Liver (tissue), 10 donors: ENCODE measurements at places on chromosomes 2 and 18.

DNA sequence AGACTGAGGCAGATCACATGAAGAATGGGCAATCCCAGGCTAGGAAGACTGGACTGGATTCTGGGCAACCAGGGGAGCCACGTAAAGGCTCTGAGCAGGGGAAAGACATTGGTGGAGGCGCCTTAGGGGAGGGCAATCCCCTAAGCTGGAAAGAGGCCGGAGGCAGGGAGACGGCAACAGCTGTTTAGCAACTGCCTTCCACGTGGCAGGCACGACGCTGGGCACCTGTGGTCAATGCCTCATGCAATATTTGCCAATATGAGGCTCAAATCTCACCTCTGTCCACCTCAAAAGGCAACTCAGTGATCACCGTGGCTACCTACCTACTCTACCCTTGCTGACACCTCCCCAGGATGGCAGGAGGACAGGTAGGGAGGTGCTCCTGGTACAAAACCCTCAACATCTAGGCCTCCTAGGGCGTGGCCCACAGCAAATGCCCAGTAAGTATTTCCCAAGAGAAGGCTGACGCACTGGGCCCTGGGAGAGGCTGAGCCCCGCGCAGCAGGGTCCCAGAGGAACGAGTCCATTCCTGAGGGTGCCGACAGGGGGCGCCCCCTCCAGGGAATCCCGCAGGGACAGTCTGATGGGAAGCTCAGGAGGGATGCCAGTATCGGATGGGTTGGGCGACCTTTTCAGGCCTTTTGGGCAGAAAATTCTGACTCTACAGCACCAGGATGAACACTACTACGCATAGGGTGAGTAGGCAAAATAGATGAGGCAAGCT, 8.9 kb downstream of the BOLA3 start:
- no peak for DNase-seq

DNA sequence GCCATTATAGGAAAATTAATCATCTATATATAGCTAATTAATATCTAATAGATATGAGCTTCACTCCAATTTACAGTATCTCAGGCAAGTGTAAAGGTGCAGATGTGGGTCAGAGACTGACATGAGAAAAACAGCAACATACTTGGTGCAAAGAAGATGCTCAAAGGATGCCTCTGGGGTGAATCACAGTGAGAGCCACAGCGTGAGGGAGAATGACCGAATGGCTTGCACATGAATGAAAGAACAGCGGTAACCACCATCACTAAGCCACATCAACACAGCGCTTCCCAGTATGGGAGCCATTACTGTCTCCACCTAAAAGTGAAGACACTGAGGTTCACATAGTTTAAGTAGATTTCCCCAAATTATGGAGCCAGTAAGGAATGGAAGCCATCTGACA, 423.4 kb upstream of the ID2 start:
- no peak for DNase-seq

DNA sequence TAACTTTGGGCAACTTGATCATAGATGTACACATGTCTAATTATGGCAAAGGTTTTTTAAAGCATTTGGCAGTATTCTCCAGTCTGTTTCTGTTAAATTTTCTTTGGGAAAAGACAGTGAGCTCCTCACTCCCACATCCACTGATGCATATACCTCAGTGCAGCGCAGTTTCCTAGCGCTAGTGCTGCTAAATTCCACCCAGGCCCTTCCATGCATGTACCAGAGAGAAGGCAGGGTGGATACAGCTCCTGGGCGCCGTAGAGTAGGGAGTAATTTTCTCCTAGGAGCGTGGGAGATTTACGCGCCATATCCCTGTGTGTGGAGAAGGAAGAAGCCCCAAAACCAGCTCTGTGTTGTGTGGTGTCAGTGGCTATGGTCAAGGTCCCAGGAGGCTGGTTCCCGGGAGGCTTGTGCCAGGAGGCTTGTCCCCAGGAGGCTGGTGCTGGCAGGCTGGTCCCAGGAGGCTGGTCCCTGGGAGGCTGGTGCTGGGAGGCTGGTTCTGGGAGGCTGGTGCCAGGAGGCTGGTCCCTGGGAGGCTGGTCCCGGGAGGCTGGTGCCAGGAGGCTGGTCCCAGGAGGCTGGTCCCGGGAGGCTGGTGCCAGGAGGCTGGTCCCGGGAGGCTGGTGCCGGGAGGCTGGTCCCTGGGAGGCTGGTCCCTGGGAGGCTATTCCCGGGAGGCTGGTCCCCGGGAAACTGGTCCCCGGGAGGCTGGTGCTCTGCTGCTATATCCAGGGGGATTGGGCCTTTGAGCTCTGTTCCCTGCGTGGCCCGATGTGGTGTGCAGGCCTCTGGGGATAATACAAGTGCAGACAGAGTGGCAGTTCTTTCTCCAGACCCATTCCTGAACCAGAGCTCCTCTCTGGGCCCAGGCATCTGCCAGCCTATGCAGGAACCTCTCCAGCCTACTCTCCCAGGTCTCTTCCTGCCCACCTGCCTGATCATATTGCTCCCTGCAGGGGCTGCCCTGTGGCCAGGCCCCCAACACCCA, 161.2 kb downstream of the SEPTIN10 start:
- DNase-seq: no peak

- no peak for DNase-seq
These were observed 646.1 kb upstream of the ACVR2A start for GRCh38 chr2:147198651-147199171.

DNA sequence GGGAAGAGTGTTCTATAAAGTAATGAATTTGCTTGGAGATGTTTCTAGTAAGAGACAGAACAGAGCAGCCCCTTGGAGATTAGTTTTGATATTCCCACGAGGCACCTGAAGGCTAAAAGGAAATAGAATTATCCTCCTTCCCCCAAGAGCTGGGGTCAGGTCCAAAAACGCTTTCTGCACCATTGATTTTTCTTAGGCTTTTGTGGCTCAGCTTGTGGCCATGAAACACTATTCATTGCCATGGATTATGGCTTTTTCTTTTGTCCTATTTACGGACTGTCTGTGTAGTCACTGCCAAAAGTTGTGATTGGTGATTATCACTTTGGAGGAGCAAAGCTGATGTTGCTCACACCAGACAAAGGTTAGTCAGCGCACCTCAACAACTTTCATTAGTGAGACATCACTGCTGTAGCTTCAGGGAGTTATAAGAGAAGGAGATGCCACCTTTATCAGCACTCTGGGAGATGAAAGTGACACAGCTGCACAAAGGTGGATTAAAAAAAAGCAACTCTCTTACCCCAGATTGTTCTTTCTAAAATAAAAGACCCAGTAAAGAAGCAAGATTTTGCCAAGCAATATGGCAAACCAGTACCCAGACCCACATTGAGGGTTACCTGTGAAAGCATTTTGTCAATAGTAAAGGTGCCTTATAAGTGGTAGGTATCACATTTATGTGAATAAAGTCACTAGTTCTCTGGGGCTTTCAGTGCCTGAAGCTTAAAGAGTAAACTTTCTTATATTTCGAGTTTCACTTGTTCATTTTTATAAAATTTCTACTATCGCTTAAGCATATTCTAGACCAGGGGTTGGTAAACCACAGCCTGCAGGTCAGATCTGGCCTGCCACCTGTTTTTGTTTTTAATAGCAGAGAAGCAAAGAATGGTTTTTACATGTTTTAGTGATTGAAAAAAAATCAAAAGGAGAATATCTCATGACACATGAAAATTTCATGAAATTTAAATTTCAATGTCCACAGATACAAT, 10.6 kb downstream of the CXCR4 start:
- DNase-seq: no peak

DNA sequence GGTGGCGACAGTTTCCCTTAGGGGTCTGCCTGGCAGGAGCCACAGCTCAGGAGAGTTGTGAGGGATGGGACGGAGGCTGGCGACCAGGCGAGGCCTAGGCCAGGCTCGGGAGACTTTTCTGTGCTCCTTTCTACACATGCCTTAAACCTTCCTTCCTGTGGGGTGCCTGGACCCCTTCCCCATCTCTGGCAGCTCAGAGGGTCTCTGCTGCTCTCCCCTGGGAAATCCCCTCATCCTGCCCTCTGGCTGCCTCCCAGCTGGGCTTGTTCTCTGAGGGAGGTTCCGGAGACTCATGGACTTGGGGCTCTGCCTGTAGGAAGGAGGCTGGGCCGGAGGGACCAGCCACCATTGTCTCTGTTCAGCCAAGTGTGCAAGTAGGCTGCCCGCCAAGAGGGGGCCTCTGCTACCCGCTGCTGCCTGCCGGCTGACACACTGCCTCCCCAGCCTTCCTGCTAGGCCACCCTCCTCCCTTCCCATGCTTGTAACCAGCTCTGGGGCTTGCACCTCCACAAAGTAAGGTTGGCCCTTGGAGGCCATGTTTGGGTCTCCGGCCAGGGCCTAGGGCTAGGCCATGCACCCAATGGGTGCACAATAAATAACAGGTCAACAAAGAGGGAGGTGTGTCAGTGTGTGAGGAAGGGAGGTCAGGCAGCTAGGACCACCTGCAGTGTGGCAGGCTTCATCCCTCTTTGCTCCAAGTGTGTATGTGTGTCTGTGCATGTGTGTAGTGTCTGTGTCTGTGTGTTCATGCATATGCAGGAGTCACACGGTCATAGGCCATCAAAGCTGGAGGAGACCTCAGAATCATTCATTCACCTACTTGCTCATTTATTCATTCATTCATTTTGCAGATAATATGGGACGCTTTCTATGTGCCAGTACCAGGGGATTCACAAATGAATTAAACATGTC, 28.8 kb downstream of the PSD4 start:
- DNase-seq: no peak

GRCh38 chr2:124301915-124302314, 276.8 kb downstream of the CNTNAP5 start:
- no peak for DNase-seq
